Activated naive CD4-positive, alpha-beta T cell treated with anti-CD3 and anti-CD28 coated beads, Interleukin-2, amount 50 U/mL, for 16 hours (primary cell): ENCODE measurements at places on chromosomes 16 and 17.

DNA sequence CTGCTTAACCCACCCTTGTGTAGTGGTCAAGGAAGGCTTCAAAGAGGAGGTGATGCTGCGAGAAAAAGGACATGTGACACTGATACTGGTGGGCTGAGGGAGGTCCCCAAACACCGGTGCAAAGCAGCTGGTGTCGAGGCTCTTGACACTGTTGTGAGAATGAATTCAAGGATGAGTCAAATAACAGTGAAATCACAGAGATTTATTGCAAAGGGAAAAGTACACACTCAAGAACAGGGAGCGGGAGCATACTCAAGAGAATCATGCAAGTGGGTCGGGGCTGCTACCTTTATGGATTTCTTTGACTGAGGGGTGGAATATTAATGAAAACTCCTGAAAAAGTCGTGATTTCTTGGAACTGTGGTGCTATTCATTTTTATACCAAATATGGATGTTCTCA, 31.1 kb downstream of the TMEM132E start:
- no peak for DNase-seq

DNA sequence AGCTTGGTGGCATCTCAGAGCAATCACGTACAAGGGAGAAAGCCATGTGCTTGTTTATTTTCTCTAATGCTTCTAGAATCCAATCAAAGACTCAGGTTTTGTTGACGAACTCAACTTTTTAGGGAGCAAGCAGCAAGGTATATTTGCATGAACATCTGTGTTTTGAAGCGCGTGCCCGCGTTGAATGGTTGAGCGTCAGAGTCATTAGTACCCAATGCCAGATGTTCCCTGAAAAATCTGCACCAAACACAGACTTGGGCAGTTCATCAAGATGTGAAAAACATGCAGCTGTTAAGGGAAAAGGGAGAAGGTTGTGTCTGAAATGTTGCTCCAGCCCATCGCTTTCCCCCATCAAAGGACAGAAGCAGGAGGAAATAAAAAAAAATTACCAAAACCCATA, 170.4 kb downstream of the SNX29 start:
- no peak for DNase-seq

DNA sequence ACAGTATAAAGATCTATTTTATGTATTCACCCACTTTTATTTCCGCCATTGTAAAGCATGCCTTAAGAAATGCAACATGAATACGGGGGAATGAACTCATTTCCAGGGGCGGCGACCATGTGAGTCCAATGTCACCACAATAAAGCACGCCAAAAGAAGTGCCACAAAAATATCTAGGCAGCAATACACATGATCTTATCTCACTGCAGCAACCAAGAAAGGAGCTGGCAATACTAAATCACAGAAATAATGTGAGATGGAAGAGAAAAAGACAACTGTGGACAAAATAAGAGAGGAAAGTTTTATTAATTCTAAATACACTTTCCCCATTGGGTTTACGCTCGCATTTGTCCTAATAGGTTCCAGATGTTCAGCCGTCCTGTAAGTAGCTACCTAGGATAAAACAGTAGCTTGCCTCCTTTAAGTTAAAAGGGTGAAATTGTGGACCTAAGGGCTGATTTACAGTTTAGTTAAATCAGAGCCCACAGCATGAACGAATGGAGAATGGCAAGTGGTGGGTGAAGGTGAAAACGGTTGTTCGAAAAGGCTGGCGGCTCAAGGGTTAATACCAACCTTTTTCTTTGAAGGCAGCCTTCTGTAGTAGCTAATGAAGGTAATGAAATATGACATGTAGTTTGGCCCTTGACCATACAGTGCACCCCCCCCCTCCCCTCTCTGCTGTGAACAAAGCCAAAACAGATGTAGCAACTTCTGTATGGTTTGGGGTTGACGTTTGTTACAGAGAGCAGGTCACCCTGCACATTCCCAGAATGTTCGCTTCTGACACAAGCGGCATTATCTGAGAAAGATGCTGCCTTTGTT, 504.2 kb upstream of the PSMD7 start:
- no peak for DNase-seq

GRCh38 chr17:80187090-80187489, 17.3 kb downstream of the CARD14 start:
- no peak for DNase-seq

DNA sequence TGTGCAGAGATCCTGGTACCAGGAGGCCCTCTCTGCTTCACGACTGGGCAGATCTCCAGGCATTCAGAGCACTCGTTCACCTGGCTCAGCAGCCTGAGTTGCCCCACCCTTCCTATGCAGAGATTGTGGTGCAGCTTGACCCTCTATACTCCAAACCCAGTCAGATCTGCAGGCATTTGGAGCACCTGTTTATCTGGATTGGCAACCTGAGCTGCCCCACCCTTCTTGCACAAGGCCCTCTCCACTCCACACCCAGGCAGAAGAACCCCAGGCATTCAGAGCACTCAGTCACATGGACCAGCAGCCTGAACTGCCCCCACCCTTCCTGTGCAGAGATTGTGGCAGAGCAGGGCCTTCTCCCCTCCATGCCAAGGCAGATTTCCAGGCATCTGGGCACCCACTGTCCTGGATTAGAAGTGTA, 88.4 kb upstream of the CDH5 start:
- DNase-seq = no peak

DNA sequence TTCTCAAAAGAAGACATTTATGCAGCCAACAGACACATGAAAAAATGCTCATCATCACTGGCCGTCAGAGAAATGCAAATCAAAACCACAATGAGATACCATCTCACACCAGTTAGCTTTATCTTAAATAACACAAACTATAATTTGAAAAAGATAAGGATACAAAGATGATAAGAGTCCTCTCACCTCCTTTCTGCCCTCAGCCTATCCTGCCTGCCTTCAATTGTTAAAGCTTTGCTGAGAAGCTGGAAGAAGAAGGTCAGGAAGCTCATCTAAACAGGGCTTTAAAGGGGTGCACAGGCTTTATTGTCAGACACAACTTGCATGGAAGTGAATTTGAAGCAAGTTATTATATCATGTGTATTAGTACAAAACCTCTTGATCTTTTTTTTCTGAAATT, 676.3 kb upstream of the GOT2 start:
- DNase-seq = no peak
